ENCODE measurements at places on chromosomes 3 and 15. TPM values are rescaled to one million over a fixed set of nuclear protein-coding genes. Genes with fewer than 3 reads are reported as not detected.

DNA sequence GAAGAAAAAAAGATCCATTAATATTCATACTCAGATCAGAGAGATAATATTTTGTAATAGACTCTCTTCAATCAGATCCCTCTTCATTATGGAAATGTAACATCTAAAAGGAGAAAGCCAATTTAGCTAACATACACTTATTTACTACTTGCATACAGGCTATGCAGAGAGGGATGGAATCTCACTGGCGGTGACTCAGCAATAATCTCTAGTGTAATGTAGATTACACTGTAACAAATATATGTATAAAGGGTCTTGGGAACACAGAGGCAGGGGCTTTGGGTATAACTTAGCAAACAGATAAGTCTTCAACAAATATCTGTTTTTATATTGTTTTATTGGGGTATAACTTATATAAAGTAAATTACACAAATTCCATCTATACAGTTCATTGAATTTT, 69.6 kb downstream of the CGNL1 start:
- no peak for DNase-seq

DNA sequence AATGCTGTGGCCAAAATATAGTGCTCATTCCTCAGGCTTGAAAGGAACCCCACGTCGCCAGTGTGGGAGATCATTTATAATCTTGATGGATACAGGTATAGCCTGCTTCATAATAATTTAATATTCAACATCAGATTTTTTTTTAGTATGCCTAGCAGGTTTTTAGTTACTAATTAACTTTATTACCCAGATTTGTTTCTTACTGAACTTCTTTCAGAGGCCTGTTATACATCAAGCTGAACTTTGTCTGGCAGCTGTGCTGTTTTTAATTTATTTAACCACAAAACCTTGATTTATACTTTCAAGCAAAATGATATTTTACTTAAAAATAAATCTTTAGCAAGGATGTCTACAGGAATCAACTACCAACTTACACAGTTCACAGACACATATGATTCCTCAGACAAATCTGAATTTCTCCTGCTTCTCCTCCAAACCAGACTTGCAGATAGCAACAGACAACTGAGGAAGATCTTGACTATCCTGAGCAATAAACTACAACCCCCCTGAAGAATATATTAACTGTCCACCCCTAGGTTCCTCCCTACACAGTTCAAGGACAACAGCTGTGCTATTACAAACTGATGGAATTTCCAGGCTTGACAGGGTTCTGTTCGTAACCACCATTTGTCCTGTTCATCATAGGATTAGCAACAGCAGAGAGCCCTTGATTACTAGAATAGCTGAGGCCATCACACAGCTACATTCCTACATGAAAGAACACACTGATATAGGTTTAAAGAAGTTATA, 610 bp downstream of the MAP4 start:
- no peak for DNase-seq

DNA sequence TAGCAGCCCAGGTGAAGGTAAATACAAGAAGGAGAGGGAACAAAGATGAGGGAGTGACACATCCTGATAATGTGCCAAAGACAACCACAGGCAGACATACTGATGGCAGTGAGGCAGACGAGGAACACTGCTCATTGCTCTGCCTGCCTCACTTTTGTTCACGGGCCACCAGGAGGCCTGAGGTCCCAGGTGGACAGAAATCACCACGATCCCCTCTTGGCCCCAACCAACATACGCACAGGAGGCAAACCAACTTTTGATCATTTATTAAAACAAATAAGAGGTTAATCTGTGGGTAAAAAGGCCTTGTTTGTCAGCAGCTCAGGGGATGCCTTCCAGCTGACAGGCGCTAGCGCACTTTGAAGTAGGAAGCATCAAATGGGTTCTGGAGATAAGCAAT, 4.2 kb downstream of the ALG1L2 start:
- DNase-seq: no peak

DNA sequence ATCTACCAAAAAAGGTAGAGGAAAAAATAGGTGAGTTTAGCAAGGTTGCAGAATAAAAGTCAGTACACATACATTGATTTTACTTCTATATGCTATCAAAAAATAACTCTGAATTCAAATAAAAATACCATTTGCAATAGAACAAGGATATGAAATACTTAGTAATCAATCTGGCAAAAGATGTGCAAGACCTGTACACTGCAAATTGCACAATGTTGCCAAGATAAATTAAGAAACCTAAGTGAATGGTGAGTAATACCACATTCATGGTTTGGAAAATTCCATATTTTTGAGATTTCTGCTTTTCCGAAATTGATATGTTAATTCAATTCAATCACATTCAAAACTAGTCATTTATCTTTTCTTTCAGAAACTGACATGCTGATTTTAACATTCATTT, 464.8 kb downstream of the EPHA3 start:
- DNase-seq: no peak

DNA sequence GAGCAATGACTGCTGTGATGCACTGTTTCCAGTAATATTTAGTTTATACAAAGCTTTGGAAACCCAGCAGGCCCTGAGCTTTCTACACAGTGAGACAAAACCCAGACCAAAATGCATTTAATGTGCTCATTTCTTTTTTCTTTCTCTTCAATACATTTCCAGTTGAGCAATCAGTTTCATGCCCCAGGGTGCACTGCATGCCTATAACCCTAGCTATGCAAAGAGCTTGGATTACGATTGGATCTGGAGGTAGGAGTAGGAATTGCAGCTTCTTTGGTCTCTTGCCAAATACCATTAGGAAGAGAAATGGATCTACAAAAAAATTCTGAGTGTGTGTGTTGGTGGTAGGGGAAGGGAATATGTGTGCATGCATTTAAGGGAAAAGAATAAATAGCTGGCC, 1001.4 kb downstream of the SQOR start:
- DNase-seq: no peak

GRCh38 chr15:45205192-45205591, 17.4 kb upstream of the SHF start:
- DNase-seq: no peak

DNA sequence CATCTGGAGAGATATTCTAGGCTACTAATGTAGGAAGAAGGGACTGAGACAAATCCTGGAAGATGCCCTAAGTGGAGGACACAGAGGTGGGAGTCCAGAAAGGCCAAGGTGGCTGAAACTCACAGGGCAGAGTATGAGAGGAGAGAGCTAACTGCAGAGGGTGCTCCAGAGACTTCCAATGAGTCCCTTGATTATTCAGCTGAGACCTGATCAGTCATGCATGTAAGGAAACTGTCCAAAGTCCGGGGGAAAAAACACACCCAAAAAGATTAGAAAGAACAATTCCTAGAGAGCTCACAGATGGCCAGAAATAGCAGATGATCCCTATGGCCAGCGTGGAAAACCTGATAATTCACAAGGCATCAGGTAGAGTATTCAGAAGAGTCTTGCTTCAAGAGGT, 18.7 kb upstream of the FOXP1 start:
- DNase-seq: peak; percentile 42

DNA sequence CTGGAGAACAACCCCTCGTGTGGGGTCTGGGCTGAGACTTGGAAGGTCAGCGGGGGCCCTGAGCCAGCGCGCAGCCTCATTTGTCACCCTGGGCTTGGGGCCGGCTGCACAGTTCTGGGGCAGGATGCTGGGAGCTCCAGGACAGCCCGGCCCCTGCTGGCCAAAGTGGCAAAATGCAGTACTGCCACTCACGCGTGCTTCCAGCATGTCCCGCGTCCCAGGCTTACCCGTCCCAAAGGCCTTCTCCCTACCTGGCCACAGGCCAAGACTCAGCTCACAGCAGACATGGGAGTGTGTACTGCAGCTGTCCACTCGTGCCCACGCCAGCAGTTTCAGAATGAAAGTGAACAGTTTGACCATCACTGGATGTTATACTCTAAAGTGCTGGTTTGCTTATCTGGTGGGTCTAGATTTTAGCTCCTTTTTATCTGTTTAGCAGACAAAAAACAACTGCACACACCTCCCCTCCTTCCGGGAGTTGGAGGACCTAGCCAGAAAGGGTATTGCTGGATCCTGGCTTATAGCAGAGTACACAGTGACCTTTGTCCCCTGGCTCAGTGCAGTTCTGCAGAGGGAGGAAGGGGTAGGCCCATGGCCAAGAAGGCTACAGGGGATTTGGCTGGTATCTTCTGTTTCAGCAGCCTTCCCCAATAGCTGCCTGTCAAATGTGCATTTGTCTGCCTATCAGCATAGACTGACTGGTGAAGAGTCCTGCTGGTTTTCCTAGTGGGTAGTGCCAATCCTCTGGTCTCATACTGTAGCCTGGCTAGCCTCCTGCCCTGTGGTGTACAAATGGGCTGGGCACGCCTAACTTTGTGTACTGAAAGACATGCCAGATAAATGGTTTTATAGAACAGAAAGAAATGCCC, 23.2 kb upstream of the IP6K2 start:
- DNase-seq: peak; percentile 95

DNA sequence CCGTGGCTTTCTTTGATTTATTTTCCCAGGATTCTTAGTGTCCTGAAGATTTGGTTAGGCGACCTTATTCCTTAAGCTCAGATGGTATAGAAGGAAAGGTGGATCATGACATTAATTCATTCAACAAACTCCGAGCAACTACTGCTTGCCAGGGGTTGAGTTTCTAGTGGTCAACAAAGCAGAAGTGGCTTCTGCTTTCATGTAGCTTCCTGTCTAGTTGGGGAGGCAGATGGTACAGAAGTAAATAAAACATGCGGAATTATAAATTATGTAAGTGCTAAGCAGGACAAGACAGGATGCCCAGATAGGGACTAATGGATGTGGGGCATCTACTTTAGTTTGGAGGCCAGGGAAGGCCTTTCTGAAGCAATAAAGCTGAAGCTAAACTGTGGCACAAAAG, 15.6 kb downstream of the EEFSEC start:
- no peak for DNase-seq

- DNase-seq: no peak
These were observed 51.5 kb upstream of the SLCO3A1 start for GRCh38 chr15:91801836-91802534.

DNA sequence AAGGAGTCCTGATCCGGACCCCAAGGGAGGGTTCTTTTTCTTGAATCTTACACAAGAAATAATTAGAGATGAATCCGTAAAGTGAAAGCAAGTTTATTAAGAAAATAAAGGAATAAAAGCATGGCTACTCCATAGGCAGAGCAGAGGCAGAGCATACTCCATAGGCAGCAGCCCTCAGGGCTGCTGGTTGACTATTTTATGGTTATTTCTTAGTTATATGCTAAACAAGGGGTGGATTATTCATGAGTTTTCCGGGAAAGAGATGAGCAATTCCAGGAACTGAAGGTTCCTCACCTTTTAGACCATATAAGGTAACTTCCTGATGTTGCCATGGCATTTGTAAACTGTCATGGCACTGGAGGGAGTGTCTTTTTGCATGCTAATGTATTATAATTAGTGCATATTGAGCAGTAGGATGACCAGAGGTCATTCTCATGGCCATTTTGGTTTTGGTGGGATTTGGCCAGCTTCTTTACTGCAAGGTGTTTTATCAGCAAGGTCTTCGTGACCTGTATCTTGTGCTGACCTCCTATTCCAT, 42.2 kb downstream of the C3orf38 start:
- DNase-seq: no peak

Gene IP6K1
- total RNA-seq: 63.4 TPM

Gene PLA2G4B
- 0.91 TPM for total RNA-seq

- DNase-seq: no peak
These were observed 743.0 kb upstream of the CBLB start for GRCh38 chr3:106611841-106612240.

GRCh38 chr3:119858957-119859356, 77.1 kb downstream of the NR1I2 start:
- no peak for DNase-seq

- DNase-seq: no peak
These were observed 90.9 kb downstream of the MBNL1 start for GRCh38 chr3:152359385-152360248.

Gene GOLGA8G
- total RNA-seq: 0.19 TPM

- no peak for DNase-seq
These were observed 143.5 kb downstream of the PDE8A start for GRCh38 chr15:85125056-85125661.

GRCh38 chr15:44719293-44719999, 8.1 kb downstream of the B2M start:
- DNase-seq: no peak

DNA sequence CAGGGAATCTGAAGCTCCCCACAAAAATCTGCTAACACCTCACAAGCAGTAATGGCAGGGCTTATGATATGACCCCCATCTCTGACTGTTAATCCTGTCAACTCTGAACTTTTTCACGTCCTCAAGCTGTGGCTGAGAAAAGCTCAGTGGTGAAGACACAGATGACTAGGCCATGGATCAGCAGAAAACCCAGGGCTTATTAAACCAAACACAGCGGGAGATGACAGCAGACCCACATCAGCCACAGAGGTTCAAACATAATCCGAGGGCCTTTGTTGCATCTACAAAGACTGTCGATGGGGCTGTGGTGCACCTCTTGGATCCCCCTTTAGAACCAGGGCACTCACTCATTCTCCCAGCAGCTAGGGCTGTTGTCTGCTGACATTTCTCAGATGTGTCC, 50.4 kb downstream of the GLB1 start:
- DNase-seq: no peak

Gene DENND4A
- 17.7 TPM for total RNA-seq

GRCh38 chr3:179933080-179933479, 103.7 kb downstream of the PEX5L start:
- DNase-seq: no peak

Gene ABI3BP
- 58.1 TPM for total RNA-seq

GRCh38 chr15:93244696-93245660, 156.0 kb upstream of the RGMA start:
- peak; percentile 87 for DNase-seq

GRCh38 chr3:94561094-94561493, 498.2 kb downstream of the NSUN3 start:
- no peak for DNase-seq

- DNase-seq: no peak
These were observed 197.7 kb downstream of the CD47 start for GRCh38 chr3:107892955-107893624.

Gene EPHB1
- 1.3 TPM for total RNA-seq

DNA sequence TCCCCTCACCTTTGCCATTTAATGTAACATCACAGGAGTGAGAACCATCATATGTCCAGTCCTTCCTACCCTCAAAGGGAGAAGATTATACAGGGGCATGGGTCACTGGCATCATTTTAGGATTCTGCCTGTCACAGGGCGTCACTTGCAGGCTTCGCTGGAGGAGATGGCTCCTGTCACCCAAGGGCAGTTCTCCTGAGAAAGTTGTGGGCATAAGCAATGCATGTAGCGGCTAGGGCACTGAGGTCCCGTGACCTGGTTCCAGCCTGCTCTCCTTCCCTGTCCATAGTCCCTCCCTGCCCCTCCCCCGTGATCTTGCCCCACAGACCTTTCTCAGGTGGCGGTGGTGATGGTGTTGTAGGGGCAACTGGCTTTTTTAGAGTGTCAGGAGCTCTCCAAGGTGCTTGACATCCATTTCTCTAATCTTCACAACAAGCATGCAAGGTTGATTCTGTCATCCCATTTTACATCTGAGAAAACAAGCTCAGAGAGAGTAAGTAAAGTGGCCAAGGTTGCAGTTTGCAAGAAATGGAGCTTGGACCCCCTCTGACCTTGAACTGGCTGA, 241.5 kb upstream of the CTDSPL start:
- peak; percentile 31 for DNase-seq
